ENCODE measurements at places on chromosomes 2 and 18.

DNA sequence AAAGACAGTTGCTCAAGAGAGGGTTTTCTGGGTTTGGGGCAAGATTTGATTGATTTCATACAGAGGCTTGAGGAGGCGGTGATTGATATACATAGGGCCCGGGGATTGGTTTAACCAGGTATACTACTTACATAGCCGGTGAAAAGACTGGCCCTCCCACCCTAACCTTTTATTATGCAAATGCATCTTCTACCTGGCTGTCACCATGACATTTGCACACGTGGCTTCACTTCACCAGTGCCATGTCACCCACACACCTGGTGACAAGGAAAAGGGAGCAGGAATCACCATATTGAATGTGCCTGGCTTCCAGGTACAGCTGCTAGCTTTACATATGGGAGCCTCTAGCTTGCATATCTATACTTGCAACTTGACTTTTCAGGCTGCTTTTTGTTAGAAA is 9.7 kb downstream of the ERMN start:
- no peak for DNase-seq
- H3K4me1 ChIP-seq = peaks cover 7% of the 10 kb centered on the region
- H3K27me3 ChIP-seq = peaks cover 3% of the 10 kb centered on the region
- no peak overlapping the region for H3K4me3 ChIP-seq

GRCh38 chr2:3079466-3079865 is 298.2 kb downstream of the EIPR1 start:
- no peak for DNase-seq
- no peak overlapping the region for H3K27ac ChIP-seq
- no peak overlapping the region for H3K4me3 ChIP-seq
- peaks cover under 1% of the 10 kb centered on the region for H3K27me3 ChIP-seq

- H3K4me1 ChIP-seq = peaks cover 26% of the 10 kb centered on the region
- H3K4me3 ChIP-seq = no peak overlapping the region
- no peaks in the 10 kb centered on the region for H3K27me3 ChIP-seq
- no peak overlapping the region for H3K27ac ChIP-seq
Observed at GRCh38 chr2:168731616-168732015, 70.8 kb upstream of the NOSTRIN start.

GRCh38 chr2:124894199-124894598 is 869.1 kb downstream of the CNTNAP5 start:
- H3K36me3 ChIP-seq = no peaks in the 10 kb centered on the region
- H3K4me3 ChIP-seq = no peak overlapping the region
- DNase-seq = no peak
- no peaks in the 10 kb centered on the region for H3K27me3 ChIP-seq
